ENCODE measurements at places on chromosomes 4 and X.

DNA sequence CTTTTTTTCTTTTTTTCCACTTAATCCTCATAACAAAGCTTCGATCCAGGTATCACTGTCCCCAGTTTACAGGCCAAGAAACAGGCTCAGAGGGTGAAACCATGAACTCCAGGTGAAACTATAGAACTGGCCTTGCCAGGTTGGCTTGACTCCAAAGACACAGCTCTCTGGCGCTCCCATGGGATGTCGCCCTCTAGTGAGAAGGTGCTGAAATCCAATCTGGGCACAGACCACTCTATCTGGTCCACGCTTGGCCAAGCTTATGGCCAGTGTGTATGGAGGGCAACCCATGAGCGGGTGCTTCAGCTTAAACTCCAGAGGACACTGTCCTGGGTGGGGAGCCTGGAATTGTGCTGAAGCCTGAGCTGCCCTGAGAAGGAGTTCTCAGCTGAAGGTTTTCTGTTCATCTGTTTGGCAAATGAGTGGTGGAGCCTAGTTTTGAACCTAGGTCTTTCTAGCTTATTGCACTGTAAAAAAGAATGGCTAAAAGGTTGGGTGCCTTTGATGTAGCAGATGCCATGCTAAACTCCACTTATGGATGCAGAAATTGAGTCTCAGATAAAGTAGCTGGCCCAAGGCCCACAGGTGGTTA lies 70.5 kb downstream of the SEL1L3 start:
- DNase-seq: no peak

GRCh38 chr4:173509036-173510001 lies 20.7 kb downstream of the HAND2 start:
- DNase-seq: peak; percentile 26

DNA sequence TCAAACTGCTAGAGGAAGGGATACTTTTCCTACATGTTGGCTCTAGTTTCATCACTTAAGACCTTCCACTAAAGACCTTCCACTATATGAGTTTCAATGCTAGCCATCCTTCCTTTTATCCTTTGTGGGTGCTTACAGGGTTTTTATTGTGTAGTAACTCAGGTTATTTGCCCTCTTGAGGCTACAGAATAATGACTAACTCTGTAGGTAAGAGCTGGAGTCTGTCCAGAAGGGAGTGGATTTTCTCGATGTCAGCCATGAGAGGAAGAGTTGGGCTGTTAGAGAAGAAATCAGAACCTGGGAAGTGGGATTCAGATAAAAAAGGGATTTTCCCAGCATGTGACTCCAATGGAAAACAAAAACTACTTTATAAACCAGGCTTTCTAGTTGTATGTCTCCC lies 27.5 kb upstream of the HERC5 start:
- no peak for DNase-seq

DNA sequence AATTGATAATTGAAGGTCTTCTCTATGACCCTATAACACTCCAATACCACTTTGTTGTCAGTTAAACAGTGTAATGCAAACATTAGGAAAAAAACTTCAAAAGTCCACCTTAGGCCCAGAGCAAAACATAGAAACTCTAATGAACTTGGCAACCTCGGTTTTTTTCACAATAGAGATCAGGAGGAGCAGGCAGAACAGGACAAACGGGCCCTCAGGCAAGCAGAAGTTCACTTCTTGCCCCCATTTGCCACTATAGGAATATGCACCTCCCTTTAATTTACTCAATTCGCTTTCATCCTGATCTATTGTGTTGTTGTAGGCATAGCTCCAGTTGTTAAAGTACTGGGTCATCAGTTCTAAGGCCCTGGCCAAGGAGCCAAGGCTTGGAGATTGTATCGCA lies 18.2 kb downstream of the ACOX3 start:
- DNase-seq: no peak

DNA sequence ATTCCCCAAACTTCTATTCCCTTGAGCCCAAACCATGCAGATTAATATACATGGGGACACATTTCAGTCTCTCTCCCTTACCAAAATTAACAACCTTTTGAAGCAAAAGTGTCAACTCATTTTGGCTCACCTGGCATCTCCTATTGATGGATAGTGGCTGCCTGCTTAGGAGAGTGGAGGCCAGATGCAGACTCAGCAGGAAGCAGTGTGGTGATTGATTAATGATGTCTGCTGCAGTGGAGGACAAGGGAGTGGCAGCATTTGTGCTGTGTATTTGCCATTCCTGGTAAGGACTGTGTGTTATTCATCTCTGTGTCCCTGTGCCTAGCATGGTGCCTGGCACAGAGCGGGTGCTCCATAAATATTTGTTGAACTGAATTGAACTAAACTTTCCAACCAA lies 590.1 kb downstream of the RAB28 start:
- DNase-seq: no peak

GRCh38 chrX:13470685-13470977 lies 98.8 kb upstream of the EGFL6 start:
- no peak for DNase-seq

- DNase-seq: no peak
Measured at GRCh38 chr4:180790471-180790870, 1452.7 kb upstream of the TENM3 start.

GRCh38 chr4:10272511-10272910 lies 155.9 kb upstream of the WDR1 start:
- no peak for DNase-seq

GRCh38 chr4:94372991-94373390 lies 30.4 kb upstream of the HPGDS start:
- no peak for DNase-seq

DNA sequence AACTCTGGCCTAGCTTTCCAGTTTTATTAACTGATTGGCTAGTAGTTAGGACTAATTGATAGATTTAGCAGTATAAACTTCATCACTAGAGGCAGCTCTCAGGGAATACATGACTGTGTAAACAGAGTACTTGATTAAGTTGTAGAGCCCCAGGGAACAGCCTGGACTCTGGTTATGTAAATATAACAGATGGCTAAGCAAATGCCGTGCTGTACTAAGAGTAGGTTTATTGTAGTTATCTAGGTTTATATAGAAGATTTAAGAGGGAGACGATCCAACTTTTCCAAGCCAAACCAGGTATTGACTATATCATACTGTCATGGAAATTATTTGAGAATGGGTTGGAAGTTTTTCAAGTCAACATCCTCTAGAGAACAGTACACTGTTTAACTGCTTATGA lies 463.4 kb upstream of the GRID2 start:
- DNase-seq: no peak

GRCh38 chr4:7676398-7676922 lies 241.7 kb upstream of the PSAPL1 start:
- DNase-seq: no peak

DNA sequence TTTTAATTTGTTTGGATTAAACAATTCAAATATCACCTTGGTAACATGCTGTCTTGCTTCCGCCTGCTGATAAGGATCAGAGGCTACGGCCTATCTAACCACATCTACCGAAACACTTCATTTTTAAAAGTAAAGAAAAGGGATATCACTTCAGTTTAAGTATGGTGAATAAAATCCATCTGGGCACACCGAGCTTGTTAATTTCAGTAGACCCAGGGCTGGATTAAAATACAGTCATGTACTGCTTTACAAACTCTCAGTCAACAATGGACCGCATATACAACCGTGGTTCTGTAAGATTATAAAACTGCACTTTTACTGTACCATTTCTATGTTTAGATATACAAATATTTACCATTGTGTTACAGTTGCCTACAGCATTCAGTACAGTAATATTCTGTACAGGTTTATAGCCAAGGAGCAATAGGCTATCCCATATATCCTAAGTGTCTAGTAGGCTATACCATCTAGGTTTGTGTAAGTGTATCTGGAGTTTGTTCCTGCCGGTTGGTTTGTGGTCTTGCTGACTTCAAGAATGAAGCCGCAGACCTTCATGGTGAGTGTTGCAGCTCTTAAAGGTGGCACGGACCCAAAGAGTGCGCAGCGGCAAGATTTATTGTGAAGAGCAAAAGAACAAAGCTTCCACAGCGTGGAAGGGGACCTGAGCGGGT lies 40.0 kb downstream of the SEPTIN11 start:
- DNase-seq: peak; percentile 62

DNA sequence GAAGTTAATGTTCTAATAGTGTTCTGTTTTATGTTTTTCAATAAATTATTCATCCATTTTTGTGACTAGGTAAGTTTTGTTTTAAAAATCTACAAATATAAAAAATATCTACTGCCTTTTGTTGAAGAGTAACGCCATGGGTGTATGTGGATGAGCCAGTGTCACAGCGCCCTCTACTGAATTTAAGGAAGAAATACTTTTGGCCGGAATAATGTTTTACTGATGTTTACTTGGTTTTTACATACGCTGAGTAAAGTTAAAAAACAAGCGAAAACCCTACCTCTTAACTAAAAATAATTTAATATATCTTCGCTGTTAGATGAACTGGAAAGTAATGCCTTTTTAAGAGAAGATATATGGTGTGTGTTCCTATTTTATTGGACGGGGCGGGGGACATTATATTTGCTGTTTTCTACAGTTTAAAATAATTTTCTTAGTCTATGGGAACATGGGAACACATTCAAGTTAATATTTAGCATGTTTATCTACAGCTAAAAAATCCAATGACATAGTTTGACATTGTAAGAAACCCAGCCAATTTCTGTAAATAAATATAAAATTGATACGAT lies 86.1 kb downstream of the CPE start:
- no peak for DNase-seq

GRCh38 chr4:119479180-119479808 lies 149.3 kb downstream of the PDE5A start:
- DNase-seq: no peak

DNA sequence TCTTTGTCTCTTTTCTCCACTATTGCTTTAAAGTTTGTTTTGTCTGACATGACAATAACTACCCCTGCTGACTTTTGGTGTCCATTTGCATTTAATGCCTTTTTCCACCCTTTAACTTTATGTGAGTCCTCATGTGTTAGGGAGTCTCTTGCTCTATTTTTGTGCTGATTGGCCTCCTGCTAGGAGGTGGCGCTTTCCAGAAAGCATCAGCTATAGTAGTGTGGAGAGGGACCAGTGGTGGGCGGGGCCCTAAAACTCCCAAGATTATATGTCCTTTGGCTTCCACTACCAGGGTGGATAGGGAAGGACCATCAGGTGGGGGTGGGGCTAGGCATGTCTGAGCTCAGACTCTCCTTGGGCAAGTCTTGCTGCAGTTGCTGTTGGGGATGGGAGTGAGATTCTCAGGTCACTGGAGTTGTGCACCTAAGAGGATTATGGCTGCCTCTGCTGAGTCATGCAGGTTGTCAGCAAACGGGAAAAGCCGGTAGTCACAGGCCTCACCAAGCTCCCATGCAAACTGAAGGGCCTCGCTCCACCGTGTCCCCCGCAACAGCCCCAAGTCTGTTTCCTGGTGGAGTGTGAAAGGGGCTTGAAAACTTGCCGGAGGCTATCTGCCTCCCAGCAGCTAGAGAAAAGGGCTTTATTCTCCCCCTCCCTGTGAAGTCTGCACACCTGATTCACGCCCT lies 156.3 kb downstream of the CPEB2 start:
- no peak for DNase-seq

DNA sequence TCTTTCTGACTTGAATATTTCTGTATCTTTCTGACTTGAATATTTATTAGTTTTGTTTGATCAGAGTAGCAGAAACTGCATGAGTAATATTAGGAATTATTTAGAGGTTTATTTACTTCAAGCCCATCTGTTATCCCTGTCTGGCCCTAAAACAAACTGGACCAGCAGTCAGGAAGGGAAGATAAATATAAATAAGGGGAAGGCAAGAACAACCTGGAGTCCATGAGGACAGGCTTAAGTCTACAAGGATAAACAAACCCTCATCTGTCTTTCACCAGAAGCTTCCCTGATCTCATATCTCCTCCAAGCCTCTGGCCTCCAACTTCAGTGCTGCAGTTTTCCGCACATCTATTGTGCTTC lies 524.9 kb downstream of the CENPC start:
- no peak for DNase-seq

- no peak for DNase-seq
Measured at GRCh38 chrX:112147206-112147605, 64.6 kb upstream of the TRPC5 start.

- DNase-seq: no peak
Measured at GRCh38 chr4:6440506-6441201, 31.8 kb downstream of the PPP2R2C start.

GRCh38 chr4:78410676-78411075 lies 140.9 kb upstream of the ANXA3 start:
- DNase-seq: no peak

- DNase-seq: no peak
Measured at GRCh38 chr4:30863021-30863420, 142.9 kb downstream of the PCDH7 start.

DNA sequence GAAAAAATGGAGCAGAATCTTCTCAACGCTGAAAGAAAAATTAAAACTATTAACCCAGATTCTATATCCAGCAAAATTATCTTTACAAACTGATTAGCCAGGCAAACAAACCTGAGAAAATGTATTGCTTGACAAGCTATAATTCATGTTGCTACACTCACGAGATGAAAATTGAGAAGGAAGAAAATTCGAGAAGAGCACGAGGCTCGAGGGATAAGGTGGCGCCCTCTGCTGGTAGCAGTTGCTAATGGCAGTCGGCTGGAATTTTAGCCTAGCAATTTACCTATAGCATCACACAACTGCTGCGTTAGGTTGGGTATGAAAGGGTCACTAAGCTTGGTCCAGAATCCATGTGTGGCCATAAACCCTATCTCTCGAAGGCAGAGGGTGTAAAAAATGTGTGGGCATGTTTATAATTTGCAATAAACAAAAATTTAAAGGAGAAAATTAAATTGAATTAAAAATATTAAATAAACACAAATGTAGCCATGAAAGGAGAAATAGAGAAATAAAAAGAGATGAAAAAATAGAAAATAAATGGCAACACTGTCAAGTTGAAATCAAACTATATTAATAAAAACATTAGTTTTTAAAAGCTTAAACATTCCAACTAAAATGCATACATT lies 126.6 kb downstream of the PPP4R3C start:
- DNase-seq: no peak

DNA sequence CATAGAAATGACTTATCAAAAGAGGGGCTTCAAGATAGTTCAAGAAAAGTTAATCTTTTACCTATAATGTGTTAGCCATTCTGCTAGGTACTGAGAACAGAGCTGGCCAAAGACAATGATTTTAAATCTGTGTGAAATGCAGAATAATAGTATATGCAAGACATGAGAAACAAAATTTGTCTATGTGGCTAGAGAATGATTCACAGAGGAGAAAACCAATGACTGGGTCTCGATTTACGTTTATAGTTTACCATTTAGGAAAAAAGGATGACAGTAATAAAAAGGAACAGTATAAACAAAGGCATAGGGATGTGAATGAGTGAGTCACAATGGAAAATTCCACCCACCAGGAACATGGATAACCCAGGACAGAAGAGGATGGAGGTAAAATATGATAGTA lies 31.9 kb downstream of the NPFFR2 start:
- DNase-seq: no peak

Measured in CD4-positive, alpha-beta T cell (primary cell).